Stimulated activated CD4-positive, alpha-beta T cell treated with anti-CD3 and anti-CD28 coated beads, Interleukin-2, amount 100 ng/mL, for 4 hours (primary cell): ENCODE measurements at places on chromosomes 6 and 20.

DNA sequence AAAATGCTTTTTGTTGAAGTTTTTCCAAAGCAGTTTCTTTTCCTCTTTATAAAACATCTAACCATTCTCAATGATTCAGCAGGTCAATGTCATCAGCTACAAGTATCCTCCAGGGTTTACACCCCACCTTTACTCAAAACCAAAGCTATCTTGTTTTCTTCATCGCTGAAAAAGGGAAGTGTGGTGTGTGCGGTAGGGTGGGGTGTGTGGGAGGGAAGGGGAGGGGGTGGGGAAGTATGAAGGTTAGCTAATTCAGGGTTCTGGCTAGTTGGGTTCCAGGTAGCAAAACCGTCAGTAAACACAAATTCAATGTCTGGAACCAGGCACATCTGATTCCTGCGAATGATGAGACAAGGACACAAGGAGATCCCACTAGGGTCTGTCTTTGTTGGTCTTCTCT lies 189.6 kb downstream of the GJA10 start:
- peak; percentile 38 for DNase-seq

DNA sequence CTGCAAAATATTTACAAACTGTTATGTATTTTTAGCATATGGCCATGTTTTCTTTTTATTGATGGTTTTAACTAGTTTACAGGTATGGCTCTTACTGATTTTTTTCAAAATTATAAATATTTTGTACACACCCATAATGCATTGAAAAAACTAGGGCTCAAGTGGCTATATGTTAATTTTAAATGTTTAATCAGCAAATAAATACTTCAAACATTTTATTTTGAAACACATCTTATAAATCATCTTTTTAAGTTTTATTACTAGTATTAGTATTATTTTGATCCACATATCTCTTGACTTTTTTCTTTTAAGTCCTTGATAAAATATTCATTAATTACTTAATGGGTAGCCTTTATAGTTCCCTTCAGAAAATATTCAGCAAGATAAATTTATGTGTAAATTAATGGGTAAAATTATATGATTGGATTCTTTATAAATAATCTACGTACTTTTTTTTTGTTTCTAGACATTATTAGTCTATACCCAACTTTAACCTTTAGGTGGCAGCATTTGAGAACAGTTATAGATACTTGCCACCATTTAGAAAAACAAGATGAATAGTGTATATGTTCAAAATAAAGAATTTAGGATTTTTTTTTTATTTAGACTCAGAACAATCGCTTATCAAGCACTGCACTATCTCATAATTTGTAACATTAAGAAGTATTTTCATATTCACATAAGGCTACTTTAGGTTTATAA lies 241.9 kb downstream of the ADGRB3 start:
- no peak for DNase-seq

GRCh38 chr6:158969148-158969547 lies 30.9 kb downstream of the RSPH3 start:
- no peak for DNase-seq

- DNase-seq, result no peak
These were observed 19.6 kb downstream of the TTPAL start for GRCh38 chr20:44495257-44495656.

- no peak for DNase-seq
These were observed 14.8 kb downstream of the C20orf96 start for GRCh38 chr20:275791-276190.

- DNase-seq, result no peak
These were observed 203.4 kb upstream of the STXBP5 start for GRCh38 chr6:147000545-147001488.
